ENCODE measurements at places on chromosomes 12 and 14. TPM values are rescaled to one million over a fixed set of nuclear protein-coding genes. Genes with fewer than 3 reads are reported as not detected.

DNA sequence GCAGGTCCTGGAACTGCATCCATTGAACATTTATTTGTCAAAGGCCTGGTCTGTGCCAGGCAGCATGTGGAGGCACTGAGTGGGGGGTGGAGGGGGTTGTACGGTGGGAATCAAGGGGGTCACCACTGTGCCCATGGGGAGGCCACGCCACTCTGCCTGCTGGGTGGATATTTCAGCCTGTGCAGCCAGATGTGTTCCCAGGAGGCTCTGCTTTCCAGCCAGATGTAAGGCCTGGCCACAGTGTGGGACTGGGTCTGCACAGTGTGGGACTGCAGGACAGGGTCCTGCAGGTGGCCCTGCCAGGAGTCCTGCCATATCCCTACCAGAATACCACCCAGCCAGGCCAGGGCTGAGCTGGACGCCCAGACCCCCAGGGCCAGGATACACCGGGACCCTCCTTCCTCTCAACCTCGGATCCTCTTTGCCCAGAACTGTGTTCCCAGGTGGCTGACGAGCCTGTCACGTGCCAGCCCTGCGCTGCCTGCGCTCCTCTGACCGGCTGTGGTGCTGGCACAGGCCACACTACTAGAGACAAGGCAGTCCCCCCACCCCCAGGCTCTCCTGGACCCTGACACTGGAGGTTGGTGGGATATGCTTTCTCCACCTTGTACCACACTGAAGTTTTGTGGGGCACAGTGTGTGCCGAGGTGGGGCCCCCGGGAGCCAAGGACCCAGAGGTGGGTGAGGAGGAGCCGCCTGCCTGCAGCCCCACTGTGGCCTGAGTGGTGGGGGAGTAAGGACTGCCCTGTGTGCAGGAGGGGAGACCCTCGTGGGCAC, 17.5 kb downstream of the XRCC3 start:
- no peak for DNase-seq

DNA sequence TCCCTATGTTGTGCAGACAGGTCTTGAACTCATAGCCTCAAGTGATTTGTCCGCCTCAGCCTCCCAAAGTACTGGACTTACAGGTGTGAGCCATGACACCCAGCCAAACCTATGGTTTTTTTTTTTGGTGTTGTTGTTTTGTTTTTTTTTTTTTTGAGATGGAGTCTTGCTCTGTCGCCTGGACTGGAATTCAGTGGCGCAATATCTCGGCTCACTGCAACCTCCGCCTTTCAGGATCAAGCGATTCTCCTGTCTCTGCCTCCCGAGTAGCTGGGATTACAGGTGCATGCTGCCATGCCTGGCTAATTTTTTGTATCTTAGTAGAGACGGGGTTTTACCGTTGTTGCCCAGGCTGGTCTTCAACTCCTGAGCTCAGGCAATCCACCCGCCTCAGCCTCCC, 11.3 kb upstream of the RCOR1 start:
- DNase-seq = no peak

DNA sequence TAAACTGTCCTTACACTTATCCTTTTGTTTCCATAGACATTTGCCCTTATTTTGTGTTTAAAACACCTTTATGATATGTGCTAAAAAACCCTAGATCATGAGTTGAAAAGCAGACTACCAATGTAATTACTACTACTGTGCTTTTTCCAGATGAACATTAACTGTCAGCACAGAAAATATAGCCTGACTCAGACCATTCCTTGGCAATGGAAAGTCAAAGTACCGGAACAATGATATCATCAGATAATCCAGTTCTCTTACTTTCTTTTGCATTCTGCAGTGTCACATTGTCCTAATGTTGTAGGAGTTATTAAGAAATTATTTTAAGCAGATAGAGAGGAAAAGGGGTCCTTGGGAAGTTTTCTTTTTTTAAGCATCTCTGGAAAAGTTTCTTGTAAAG, 1189.0 kb upstream of the FLRT2 start:
- DNase-seq = no peak

PMCH gene
- total RNA-seq = not detected

Measured in activated CD4-positive, alpha-beta memory T cell treated with anti-CD3 and anti-CD28 coated beads for 36 hours (primary cell).